ENCODE measurements at places on chromosomes 3 and 15.

DNA sequence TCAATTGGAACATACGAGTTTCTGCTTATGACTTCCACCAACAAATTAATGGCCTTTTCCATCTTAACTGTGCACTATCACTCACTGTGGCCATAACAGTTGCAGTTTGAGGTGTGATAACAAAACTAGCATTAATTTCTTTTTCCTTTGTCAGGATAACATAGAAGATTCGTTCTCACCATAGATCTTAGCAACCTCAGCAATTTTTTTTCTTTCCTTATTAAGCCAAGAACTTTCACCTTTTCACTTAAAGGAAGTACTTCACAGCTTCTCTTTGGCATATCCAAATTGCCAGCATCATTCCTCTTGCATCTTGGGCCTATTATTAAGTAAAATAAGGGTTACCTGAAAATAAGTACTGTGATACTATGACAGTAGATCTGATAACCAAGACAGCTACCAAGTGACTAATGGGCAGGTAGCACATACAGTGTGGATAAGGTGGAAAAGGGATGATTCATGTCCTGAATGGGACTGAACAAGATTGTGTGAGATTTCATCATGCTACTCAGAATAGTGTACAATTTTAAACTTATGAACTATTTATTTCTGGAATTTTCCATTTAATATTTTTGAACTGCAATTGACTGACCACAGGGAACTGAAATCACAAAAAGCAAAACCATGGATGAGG, 46.6 kb downstream of the CEP70 start:
- DNase-seq: no peak

GRCh38 chr15:28919679-28920655, 34.2 kb downstream of the APBA2 start:
- DNase-seq: no peak

DNA sequence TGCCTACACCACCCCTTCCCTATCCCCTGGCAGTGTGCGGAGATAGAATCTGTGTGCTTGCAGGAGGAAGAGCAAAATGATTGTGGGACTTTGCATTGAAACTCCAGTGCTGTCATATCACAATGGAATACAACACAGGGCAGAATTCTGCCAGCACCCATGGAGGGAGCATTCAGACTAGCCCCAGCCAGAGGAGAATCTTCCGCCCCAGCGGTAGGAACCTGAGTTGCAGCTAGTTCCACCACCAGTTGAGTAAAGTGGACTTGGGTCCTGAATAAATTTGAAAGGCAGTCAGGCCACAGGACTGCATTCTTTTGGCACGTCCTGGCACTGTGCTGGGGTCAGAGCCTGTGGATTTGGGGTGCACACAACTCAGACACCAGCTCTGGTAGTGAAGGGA, 27.5 kb downstream of the NCBP2 start:
- no peak for DNase-seq

DNA sequence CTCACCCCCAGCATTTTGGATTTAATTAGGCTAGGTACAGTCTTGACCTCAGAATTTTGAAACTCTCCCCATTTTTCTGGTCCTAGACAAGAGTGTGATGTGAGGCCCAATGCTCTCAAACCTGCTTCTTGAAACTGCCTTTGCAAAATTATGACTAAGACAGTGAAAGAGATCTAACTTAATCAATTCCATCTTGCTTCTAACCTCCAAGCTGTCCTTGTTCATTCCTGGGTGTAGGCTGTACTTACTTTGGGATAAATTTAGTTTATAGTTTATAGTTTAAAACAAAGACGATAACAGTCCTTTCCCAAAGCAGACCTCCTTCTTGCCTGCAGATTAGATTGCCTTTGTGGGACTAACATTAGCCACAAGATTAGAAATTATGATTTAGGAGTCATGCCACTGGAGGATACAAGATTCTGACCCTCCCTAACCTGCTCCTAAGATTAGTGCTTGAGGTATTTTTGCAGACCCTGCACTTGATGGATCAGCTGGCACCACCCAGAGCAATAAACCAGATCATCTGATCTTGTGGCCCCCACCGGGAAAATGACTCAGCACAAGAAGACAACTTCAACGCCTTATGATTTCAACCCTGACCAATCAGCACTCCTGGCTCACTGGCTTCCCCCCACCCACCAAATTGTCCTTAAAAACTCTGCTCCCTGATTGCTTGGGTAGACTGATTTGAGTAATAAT, 59.6 kb downstream of the CD200R1L start:
- DNase-seq: no peak

DNA sequence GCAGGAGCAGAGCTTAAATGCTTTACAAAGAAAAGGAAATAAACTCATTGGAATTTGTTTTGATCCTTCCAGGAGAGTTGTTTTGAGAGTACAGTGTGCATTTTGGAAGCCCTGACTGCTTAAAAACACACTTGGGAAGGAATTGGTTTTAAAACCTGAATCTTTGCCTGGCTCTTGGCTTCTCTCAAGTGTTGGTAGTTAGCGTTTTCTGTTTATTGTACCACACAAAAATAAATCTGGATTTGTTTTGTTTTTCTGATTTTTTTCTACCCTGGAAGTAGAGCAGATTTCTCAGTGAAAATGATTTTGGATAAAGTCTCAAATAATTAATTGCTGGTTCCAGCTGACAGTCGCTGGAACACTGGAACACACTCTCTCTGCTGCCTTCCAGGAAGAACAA, 90.6 kb downstream of the CHST2 start:
- DNase-seq: no peak

DNA sequence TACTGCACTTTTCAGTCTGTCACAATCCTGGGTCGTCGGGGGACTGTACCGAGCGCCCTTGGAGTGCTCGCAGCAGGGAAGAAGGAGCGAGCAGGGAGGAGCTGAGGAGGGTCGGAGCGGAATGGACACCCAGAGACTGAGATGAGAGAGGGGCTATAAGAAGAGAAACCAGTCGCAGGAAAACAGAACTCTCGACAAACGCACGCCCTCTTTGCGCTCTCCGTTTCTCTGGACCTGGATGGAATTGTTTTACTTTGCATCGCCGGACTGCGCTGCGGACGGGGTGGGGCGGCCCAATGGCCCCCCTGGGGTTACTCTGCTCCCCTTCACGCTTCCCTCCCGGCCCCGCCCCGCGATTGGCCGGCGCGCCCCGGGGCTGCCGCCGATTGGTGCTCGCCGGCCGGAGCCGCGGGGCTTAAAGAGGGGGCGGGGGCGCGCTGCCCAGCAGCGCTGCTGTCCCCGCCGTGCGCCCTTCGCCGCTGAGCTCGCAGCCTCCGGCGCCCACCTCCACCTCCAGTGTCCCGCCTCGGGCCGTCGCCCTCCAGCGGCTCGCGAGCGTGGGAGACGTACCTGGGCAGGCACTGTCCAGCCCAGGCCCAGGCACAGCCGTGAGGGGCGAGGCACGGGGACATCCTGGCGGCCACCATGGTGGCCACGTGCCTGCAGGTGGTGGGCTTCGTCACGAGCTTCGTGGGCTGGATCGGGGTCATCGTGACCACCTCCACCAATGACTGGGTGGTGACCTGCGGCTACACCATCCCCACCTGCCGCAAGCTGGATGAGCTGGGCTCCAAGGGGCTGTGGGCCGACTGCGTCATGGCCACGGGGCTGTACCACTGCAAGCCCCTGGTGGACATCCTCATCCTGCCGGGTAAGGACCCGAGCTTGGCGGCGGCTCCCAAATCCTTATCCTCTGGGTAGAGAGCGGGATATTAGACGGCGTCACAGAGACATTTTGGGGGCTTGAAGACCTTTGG, at the start of gene CLDN11:
Gene CLDN11, plus strand, starts transcription at position 447 of the 977 bp plus-strand sequence. Its CDS starts 199 bp downstream, at position 646.
- DNase-seq: no peak

DNA sequence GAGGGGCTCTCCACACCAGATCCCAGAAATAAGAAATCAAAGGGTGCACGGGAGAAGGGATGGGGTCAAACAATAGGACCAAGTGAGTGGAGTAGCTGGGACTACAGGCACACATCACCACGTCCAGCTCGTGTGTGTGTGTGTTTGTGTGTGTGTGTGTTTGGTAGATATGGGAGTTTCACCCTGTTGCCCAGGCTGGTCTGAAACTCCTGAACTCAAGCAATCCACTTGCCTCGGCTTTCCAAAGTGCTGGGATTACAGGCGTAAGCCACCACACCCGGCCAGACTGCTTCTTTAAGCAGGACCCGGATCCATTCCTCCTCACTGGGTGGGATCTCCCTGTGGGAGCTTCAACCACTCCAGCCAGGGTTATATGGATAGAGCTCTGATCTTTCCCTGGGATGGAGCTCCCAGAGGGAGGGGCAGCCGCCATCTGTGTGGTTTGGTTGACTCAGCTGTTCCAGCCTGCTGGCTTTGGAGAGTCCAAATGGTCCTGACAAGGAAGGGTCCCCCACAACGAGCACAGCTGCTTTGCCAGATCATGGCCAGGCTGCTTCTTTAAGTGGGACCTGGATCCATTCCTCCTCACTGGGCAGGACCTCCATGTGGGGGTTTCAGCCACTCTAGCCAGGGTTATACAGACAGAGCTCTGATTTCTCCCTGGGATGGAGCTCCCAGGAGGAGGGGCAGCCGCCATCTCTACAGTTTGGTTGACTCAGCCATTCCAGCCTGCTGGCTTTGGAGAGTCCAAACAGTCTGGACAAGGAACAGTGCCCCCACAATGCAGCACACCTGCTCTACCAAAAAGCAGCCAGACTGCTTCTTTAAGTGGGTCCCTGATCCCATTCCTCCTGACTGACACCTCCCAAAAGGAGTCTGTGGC, 9.1 kb upstream of the AVEN start:
- DNase-seq: no peak

- DNase-seq: no peak
These were observed 28.5 kb downstream of the FBLN2 start for GRCh38 chr3:13577181-13578121.

DNA sequence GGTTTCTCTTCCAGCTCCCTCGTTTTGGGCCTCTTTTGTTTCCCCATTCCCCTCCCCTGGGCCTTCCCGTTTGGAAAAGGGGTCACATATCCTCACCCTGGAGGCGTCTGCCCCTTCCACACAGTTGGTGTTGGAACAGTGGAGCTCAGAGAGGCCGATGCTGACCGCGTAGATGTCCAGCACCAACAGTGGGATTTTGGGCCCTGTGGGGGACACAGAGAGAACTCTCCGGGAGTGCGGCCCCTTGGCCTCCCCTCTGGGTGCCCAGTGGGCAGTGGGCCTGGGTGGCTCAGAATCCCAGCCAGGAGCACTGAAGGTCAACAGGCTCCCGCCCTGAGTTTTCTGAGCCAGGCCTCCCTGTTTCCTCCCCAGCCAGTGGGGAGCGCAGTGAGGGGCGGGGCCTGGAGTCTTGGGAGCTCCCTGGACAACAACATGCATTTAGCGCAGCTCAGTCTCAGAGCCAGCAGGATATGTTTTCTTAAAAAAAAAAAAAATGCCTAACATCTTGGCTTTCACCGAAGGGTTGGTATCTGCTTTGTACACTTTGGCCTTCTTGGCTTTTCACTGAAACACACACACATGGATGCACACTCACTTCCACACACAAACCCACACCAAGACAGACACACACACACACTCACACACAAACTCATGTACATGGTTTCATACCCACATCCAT, 670 bp upstream of the ISLR start:
- no peak for DNase-seq

DNA sequence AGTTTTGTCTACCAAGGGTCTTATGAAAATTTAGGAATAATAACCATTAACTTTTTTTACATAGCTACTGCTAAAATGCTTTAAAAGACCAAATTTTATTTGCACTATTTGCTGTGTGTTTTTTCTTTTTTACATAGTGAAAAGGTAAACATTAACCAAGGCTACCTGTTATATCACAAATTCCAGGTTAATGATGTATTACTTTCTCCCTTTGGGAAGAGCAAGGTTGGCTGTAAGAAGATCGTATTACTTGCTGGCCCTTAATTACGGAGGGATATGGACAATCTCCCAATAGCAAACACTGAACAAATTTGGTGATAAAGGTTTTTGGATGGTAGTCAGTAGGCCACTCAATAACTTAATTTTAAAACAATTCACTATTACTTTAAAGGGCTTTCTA, 22.4 kb downstream of the LRRC58 start:
- DNase-seq: no peak

DNA sequence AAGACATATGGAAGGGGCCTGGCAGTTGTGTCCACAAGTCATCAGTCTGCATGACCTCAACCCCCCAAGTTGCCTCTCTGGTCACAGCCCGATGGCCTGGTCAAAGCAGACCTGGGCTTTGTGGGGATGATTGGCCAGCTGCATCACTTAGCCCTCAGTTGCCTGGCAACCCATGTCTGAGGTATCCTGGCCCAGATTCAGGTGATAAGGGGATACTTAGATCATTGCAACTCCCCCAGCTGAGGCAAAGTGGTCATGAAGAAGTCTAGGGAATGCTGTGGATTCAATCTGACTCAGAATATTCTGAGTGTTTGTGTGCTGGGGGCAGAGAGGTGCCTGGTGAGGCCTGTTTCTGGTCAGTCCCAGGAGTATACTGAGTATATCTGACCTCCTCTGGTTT, 5.0 kb downstream of the GPR156 start:
- DNase-seq: no peak

DNA sequence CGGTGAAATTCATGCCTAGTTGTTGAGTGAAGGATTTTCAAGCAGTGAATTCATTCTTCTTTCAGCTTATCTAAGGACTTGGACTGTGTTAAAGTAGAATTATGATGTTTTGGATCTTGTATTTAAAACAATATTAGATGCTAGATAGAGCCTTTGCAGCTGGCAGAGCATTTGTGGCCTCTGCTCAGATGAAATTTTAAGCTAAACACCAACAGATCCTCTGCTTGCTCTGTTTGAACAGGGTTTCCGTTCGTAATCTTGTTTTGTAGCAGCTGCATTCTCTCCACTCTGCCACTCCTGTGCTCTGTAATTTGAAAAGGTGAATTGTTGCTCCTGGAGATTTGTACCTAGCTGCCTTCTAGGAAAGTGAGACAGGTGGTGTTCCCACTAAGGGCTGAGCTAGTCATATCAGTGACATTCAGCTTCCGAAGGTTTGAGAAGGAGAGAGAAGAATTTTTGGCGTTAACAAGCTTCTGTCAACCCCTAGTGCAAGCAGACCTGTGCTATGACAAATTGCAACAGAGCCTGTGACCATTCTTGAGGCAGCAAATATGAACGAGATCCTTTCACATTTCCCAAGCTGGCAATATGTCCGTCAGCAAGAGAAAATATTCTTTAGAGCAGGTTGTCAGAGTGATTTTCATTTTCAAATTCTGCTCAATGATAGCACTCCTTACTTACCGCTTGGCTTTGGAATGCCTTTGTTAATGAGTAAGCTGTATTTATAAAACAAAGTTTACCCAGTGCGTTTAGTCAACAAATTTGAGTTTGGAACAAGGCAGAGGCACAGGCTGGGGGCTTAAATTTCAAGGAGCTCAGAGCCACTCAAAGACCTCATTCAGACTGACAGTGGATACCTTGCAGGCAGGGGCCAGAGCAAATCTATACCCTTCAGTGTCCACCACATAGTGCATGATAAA, 5.3 kb downstream of the CHST2 start:
- no peak for DNase-seq
